Muscle of back (tissue), 13 donors: ENCODE measurements at places on chromosomes 13 and 19.

GRCh38 chr13:35554972-35555623 lies 78.6 kb upstream of the MAB21L1 start:
- DNase-seq = no peak

- peak; percentile 30 for DNase-seq
Measured at GRCh38 chr13:71210861-71211260, 656.1 kb downstream of the DACH1 start.

DNA sequence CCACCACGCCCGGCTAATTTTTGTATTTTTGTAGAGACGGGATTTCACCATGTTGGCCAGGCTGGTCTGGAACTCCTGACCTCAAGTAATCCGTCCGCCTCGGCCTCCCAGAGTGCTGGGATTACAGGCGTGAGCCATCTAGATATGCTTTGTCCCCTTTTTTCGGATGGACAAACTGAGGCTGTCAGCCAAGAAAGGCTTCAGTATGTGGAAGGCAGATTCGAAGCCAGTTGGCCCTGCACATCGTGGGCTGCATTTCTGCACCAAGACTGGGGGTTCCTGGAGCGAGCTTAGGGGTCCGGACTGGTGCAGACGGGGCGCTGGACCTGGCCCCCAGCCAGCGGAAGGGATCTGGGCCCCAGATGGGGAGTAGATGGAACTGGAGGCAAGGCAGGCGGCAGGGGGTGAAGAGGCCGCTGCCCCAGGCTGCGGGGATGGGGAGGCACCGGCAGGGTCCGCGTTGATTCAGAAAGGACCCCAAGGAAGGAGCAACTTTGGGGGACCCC lies 9.7 kb upstream of the JUND start:
- DNase-seq = no peak

- no peak for DNase-seq
Measured at GRCh38 chr13:92657565-92657964, 569.0 kb upstream of the GPC6 start.

GRCh38 chr13:39938596-39938995 lies 283.1 kb downstream of the COG6 start:
- peak; percentile 22 for DNase-seq

- DNase-seq = peak; percentile 58
Measured at GRCh38 chr19:35641515-35642151, at the start of gene ETV2. Gene ETV2 (plus strand): TSS chr19:35641745. CDS start chr19:35642461, 716 bp downstream.

GRCh38 chr19:23795462-23795861 lies 36.8 kb upstream of the ZNF681 start:
- DNase-seq = no peak

DNA sequence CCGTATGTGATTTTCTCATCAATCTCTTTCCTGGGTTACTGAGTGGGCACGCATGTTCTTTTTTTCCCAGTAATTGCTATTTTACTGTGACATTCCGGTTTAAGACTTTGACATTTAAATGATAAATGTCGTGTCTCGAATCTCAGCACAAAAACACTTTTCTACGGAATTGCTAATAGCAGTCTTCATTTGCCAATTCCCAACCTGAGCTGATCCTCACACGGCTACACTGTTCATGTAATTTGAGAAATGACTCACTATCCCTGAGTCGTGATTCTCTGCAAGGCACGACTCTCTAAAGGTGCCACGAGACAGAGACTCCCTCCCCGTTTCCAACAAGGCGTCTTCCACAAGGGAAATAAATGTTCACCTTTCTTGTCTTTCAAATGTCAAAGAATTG lies 88.7 kb upstream of the USP29 start:
- DNase-seq = no peak

DNA sequence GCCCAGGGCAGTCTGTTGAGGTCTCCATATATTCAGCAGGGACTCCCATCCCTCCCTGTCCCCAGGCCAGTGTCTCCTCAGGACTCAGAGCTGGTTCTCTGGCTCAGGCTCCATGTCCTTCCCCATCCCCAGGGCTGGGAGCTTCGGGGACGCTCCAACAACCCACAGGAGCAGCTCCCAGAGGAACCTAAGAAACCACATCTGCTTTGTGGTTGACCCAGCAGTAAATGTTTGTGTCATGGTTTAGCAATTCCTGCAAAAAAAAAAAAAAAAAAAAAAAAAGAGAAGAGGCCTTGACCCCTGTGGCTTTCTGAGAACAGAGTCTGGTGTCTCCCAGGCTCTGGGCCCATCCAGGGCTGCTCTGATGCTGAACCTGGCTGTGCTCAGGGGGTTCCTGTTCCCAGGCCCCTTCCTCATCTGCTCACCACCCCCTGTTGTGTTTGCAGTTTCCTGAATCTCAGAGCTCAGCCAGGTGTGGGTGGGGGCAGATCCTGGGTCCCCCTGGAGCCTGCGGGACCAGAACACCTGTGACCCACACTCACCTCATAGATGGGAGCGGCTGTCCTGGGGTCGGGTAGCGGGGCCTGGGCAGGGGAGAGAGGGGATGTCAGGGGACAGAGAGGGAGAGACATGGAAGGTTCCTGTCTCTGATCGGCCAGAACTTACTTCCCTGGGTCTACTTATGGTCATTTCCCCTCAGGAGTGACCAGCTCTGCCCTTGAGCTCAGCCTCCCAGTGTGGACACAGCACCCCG lies 25.2 kb upstream of the CEACAM1 start:
- no peak for DNase-seq

- no peak for DNase-seq
Measured at GRCh38 chr19:4547303-4548237, 7.7 kb upstream of the LRG1 start.

DNA sequence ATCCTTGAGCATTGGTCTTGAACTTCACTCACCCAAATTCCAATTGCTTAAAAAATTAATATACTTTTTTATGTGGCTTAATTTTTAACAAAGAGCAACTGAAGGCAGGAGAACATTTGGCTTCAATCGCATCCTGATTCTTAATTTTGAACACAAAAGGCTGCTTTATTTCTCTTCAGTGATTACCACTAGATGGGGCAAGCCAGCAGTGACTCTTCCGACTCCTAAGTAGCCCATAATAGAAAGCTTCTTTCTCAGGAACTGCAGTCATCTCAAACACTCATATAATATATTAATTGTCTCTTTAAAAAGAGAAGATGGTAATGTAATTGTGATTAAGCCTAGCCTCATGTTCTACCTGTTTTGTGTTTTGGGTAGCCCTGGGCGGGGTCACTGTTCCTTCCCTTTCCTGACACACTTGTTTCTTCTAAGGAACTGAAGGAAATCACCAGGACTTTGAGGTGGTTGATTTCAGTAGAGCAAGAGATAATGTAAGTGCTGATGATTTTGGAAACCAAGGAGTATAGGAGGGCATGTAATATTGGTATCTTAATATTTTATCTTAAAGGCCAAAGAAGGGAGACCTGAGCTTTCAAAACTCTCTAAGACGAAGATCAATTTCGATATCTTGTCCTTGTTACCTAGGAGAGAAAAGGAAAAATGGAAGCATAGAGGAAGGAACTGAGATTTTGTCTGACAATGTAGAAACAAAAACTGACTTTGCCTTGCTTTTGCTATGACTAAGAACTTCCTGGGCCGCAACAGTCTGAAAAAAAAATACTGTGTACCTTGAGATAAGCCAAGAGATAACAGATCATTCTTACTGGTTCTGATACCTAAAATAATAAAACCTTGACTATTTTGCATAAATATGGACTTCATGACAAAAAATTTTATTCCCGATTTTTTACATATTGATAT lies 73.1 kb downstream of the TNFSF13B start:
- DNase-seq = peak; percentile 29

DNA sequence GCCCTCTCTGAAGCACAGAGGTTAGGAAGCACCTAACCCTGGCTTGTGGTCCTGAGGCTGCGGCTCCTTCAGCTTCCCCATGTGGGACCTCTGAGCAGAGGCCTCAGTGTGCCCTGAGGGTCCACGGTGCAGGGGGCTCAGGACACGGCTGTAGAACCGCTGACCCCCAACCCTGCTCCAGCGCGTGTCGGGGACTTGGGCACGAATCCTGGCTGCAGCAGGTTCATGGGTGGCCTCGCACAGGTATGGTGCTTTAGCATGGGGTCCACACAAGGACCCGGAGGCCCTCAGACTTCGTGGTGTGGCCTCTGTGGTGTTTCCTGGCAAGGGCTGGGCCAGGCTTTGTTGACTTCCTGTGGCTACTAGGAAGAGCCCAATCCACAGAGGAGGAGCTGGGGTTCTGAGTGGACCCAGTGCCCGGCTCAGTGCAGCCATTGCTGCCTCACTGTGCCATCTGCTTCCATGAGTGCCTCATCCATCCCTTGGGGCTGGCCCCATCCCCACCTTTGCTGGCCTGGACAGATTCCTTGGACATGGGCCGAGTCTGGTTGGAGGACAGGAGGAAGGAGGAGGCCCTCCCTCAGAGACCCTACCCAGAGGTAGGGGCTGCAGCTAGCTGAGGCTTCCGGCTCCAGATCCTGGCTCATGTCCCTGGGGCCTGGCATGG lies 24.5 kb downstream of the ZBTB7A start:
- DNase-seq = no peak

DNA sequence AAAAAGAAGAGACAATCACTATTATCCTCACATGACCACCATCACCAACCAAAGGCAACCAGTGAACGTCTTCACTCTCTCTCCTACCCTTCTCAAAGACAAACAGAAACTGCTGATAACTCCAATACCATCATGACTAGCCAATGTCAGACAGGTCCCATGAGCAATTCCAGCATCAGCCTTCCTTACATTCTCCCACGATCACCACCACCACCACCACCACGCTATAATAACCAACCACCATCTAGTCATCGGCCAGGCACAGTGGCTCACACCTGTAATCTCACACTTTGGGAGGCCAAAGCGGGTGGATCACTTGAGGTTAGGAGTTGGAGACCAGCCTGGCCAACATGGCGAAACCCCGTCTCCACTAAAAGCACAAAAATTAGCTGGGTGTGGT lies 3.9 kb downstream of the MYO1F start:
- DNase-seq = no peak
